Right kidney (tissue), 9 donors: ENCODE measurements at places on chromosomes 6 and 20.

GRCh38 chr6:167795321-167795811, 31.3 kb upstream of the AFDN start:
- peak; percentile 55 for DNase-seq

DNA sequence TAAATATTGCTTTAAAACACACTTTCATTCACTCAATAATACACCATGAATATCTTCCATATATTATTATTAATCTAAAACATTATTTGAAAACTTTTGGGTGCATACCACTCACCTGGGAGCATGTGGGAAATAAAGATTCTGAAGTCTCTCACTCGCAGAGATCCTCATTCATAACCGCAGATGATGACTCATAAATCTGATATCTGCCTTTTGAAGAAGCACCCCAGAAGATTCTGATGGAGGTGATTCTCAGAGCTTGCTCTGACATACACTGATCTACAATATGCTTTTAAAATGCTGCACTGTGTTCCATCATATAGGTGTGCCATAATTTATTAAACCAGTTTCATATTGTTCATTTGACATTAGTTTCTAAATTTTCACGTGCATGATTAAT, 135.0 kb upstream of the SGK1 start:
- DNase-seq = no peak

DNA sequence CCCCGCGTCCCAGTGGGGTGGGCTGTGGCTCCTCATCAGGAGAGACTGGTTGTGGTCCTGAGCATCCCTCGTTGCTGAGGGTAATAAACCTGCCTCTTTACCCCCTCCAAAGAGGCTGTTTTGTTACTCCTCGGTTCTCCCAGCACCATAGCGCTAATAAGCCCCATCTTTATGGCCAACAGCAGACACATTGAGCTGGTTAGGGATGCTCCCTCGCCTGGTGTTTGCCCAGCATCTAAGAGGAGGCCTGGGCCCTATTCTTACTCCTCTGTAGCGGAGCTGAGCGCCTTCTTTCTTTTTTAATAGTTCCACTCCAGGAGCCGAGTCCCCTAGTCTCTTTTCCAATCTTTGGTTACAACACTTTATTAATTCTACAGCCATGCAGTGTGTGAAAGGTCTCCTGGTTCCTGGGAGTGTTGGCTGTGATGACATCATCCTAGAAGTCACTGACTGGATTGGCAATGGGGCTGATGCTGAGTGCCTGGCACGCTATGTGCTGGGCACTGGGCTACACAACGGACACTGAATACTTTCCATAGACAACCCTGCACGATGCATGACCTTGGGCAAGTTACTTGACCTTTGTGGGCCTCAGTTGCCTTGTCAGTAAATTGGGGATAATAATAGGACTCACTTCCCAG, 50.6 kb upstream of the CCDC167 start:
- DNase-seq = no peak

- no peak for DNase-seq
Measured at GRCh38 chr6:13226071-13226470, 102.3 kb downstream of the TBC1D7 start.

GRCh38 chr6:161941565-161941964, 667.7 kb upstream of the AGPAT4 start:
- DNase-seq = no peak

GRCh38 chr20:43458422-43458924, 777 bp downstream of the SRSF6 start:
- DNase-seq = no peak

DNA sequence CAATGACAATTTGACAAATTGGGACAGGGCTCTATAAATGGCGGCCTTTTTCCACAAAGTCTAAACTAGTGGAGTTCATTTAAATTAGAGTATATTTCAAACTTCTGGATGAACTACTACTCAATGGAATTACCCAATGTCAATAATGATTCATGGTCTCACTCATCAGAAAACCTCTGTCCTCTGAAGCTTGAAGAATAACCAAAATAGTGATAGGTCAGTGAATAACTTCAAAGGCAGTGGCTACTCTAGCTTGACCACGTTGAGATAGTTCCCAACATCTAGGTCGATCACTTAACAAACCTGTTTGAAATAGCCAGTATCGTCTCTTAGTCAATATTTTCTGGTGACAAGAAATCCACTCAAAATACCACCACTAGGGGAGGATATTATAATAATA, 197.6 kb downstream of the HDGFL1 start:
- no peak for DNase-seq

GRCh38 chr6:129651291-129651691, 58.7 kb downstream of the ARHGAP18 start:
- DNase-seq = no peak

GRCh38 chr6:67433124-67433523, 1202.0 kb upstream of the ADGRB3 start:
- no peak for DNase-seq

- DNase-seq = no peak
Measured at GRCh38 chr6:39752835-39753724, 27.9 kb upstream of the KIF6 start.

DNA sequence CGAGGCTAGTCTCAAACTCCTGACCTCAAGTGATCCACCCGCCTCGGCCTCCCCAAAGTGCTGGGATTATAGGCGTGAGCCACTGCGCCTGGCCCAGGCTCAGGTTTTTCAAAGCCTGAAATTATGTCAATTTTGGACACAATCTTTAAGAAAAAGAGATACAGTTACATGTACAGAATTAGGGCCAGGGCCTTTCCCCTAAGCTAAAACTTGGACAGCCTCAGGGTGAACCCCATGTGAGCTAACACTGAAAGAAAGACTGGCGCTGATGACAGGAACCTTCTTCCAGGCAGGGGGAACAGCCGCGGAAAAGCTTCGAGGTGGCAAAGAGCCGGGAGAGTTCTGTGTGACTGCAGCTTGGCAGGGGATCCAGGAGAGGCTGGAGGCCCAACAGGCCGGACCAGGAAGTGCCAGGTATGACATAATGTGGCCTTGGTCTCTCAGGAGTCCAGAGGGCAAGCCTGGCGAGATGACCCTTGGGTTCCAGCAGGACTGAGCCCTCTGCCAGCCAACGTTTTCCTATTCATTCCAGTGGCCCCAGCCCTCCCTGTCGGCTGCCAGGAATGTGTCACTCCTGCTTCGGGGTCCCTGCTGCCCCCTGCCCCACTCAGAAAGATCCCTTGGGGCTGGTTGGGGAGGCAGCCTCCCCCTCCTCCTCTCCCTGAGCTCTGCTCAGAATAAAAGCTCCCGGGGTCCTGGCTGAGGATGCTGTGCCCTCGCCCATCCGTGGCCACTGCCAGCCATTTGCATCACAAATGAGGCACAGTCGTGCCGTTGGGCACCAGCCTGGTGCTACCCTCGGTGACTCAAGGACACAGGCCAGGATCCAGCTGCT, 37.3 kb downstream of the RBM38 start:
- no peak for DNase-seq

DNA sequence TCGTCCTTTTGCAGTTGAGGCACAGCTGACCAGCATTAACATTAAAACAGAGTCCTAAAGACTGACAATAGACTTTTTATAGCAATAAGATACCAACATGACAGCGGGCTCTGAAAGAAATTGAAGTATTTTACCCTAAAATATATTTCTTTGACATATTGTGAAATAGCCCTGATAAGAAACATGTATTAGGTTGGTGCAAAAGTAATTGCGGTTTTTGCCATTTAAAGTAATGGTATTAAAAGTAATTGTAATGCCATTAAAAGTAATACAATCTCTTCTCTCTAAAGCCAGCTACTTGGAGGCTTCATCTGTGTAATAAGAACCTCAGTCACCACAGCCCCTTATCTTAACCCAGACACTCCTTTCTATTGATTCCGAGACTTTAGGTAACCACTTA, 394.6 kb downstream of the PREX1 start:
- DNase-seq = no peak

- DNase-seq = no peak
Measured at GRCh38 chr6:133953634-133954415, 801 bp downstream of the TBPL1 start.

DNA sequence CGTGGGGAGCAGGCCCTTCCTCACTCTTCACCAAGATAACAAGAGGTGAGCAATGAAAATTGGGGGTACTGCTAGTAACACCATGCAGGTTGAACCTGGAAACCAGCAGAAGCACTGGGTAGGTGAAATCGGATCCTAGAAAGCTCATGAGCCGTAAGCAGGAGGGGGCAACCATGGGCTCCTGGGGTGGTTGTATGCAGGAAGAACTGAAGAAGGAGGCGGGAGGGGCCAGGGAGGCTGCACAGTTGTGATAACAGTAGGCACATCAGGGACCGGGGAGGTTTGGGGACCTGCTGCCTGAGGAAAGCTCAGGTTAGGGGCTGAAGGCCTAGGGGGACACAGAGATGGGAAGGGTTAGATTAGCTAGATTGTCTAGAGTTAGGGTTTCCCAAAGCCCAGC, 5.6 kb upstream of the LY6G5C start:
- no peak for DNase-seq

DNA sequence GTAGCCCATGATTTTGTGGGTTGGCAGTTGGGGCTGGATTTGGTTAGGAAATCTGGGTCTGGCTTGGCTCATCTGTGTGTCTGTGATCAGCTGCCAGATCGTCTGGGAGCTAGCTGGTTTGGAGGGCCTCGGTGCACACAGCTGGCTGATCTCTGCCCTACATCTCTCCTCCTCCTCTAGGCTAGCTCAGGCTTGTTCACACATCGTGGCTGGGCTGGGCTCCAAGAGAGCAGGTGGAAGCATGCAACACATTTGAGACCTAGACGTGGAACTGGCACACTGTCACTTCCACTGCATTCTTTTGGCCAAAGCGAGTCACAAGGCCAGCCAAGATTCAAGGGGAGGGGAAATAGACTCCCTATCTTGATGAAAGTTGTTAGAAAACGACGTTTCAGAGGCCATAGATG, 15.9 kb downstream of the NDUFAF5 start:
- DNase-seq = no peak

DNA sequence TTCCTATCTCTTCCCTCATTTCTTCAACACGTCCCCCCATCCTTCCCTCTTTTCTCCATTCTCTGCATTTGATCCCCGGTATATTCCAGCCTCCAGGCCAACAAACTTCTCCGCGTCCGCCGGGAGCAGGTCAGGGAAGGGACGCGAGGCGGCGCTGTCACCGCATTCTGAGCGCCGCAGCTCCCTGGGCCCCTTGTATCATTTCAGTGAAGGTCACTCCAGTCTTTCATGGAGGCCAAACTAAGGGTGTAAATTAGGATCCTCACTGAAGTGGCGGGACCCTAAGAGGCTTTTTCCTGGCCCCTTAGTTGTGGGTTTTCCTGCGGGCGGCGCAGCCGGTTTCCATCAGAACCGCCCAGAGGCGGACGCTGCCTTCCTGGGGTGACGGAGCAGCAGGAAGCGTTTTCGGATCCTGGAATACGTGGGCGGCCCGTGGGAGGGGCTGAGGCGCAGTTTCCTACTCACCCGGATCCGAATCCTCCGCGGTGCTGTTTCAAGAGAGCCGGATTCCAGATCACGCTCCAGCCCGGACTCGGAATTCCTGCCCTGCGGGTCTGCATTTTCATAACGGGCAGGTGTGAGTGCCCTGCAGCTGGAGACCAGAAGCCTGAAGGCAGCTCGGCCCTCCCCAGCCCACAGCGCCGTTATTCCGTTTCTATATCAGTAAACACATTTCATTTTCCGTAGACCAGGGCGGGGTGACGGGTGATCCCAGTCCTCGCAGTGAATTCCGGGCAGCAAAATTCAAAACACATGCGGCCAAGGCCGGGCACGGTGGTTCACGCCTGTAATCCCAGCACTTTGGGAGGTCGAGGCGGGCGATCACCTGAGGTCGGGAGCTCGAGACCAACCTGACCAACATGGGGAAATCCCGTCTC, 3.6 kb upstream of the MICA start:
- peak; percentile 90 for DNase-seq

- DNase-seq = no peak
Measured at GRCh38 chr20:2331901-2332565, 36.2 kb downstream of the TGM3 start.

GRCh38 chr6:18406955-18407749, 20.0 kb downstream of the RNF144B start:
- DNase-seq = no peak

DNA sequence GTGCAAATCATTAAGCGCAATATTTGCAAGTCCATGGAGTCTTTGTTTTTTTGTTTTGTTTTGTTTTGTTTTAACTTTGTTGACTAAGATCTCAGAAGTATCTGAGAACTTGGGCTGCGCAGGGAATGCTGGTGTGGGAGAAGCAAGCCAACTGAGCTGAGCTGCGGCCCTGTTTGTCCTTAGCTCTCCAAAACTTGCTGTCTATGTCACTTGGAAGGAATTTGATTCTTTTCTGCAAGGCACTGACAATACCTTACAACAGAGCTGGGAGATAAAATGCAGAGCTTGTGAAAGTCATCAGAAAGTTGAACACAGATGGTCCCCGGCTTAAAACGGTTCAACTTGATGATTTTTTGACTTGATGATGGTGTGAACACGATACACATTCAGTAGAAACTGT, 5.4 kb downstream of the SLC22A23 start:
- no peak for DNase-seq

DNA sequence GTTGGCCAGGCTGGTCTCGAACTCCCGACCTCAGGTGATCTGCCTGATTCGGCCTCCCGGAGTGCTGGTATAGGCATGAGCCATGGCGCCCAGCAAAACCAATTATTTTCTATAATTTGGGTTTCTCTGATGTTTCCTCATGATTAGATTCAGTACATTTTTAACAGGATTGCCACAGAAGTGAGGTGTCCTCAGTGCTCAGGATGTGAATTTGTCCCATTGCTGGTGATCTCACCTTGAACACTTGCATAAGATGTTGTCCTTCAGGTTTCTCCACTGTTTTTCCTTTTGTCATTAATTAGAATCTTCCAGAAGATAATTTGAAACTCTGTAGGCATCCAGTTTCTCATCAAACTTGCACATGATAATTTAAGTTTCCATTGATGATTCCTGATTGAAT, 45.4 kb upstream of the RPL7L1 start:
- DNase-seq = no peak

DNA sequence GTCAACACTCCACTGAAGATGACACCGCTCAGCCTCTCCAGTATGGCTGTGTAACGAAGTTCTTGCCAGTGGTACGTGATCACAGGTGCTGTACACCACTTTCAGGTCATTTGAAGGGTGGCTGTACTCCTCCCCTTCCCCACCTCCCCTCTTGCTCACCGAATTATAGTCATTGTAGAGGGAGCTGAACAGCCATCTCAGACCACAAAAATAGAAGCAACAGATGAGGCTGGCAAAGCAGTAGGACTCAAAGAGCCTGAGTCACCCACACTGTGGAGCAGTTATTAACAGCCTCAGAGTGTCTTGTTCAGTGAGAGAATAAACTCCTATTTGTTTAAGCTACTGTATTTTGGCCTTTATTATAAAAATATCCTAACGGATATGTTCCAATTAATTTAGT, 192.5 kb upstream of the MCHR2 start:
- no peak for DNase-seq

GRCh38 chr6:35293681-35294080, 3.9 kb upstream of the DEF6 start:
- no peak for DNase-seq

DNA sequence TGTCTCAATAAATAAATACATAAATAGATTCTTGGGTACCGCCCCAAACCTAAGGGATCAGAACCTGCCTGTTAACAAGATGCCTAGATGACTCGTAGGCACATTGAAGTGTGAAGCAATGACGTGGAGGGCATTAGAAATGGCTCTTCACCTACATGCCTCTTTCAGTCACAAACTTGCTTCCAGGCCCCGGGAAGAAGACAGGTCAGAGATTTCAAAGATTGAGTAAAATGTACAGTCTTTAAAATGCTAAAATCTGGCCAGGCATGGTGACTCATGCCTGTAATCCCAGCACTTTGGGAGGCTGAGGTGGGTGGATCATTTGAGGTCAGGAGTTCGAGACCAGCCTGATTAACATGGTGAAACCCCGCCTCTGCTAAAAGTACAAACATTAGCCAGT, 480.8 kb upstream of the JARID2 start:
- no peak for DNase-seq
